ENCODE measurements at places on chromosomes 2 and 18. TPM values are rescaled to one million over a fixed set of nuclear protein-coding genes. Genes with fewer than 3 reads are reported as not detected.

NAT8 gene
- total RNA-seq = not detected

ZNF532 gene
- 54.0 TPM for total RNA-seq

BCL2 gene
- total RNA-seq = 11.0 TPM

SP5 gene
- 1.9 TPM for total RNA-seq

SERPINB3 gene
- not detected for total RNA-seq

PROKR1 gene
- not detected for total RNA-seq

DNAJC5G gene
- not detected for total RNA-seq

PSD4 gene
- total RNA-seq = 43.2 TPM

ADAM23 gene
- 2.5 TPM for total RNA-seq

PDE11A gene
- 0.27 TPM for total RNA-seq

SFTPB gene
- 12,584 TPM for total RNA-seq

KLHL30 gene
- total RNA-seq = 0.71 TPM

LOXHD1 gene
- 2.9 TPM for total RNA-seq

ECEL1 gene
- 1.0 TPM for total RNA-seq

TNFAIP6 gene
- total RNA-seq = 2.1 TPM

ATP6V1C2 gene
- total RNA-seq = 1.7 TPM

CRACDL gene
- total RNA-seq = 17.8 TPM

MC2R gene
- total RNA-seq = not detected

UBXN4 gene
- 88.1 TPM for total RNA-seq

ASAP2 gene
- total RNA-seq = 24.3 TPM

NR4A2 gene
- total RNA-seq = 4.0 TPM

TBR1 gene
- total RNA-seq = not detected

SLC11A1 gene
- total RNA-seq = 419 TPM

RAB27B gene
- 20.1 TPM for total RNA-seq

CEP192 gene
- 29.1 TPM for total RNA-seq

ZBTB7C gene
- 15.0 TPM for total RNA-seq

ST6GAL2 gene
- 0.92 TPM for total RNA-seq

PLEKHB2 gene
- 91.4 TPM for total RNA-seq

COL4A3 gene
- total RNA-seq = 33.6 TPM

RNF138 gene
- total RNA-seq = 31.0 TPM

TMEFF2 gene
- not detected for total RNA-seq

KCNS3 gene
- total RNA-seq = 28.7 TPM

GPR55 gene
- total RNA-seq = 0.74 TPM

CROCC2 gene
- total RNA-seq = 3.4 TPM
